ENCODE measurements at places on chromosomes 12 and 14. TPM values are rescaled to one million over a fixed set of nuclear protein-coding genes. Genes with fewer than 3 reads are reported as not detected.

TEX52 gene
- polyA plus RNA-seq = 0.23 TPM

STAC3 gene
- polyA plus RNA-seq = 2.1 TPM

LRP1-AS gene
- polyA plus RNA-seq = not detected

OAS2 gene
- polyA plus RNA-seq = 51.6 TPM

FOXM1 gene
- polyA plus RNA-seq = 34.8 TPM

SPPL3 gene
- 3.4 TPM for polyA plus RNA-seq

ADAMTS20 gene
- not detected for polyA plus RNA-seq

SPTB gene
- polyA plus RNA-seq = not detected

SYT1 gene
- not detected for polyA plus RNA-seq

MEG3 gene
- polyA plus RNA-seq = 0.10 TPM

TMEM132C gene
- not detected for polyA plus RNA-seq

FAM186B gene
- 0.59 TPM for polyA plus RNA-seq
